ENCODE measurements at places on chromosomes 12 and 14. TPM values are rescaled to one million over a fixed set of nuclear protein-coding genes. Genes with fewer than 3 reads are reported as not detected.

DNA sequence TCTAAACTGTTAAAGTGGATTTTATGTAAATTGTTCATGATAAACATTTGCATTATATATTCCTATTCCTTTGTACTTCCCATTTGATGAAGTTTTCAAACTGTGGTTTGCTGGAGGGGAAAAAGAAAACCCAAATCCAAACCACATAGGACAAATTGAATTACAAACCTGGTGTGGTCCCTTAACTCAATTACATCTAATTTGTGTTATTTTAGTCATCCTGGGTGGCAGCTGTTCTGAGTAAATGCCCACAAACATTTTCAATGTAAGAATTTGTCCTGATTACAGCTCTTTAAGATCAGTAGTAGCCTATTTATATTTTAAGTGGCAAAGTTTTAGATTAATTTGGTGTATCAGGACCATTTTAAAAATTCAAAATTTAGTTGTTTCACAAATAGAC, 153.9 kb downstream of the RAD51B start:
- DNase-seq = no peak

DNA sequence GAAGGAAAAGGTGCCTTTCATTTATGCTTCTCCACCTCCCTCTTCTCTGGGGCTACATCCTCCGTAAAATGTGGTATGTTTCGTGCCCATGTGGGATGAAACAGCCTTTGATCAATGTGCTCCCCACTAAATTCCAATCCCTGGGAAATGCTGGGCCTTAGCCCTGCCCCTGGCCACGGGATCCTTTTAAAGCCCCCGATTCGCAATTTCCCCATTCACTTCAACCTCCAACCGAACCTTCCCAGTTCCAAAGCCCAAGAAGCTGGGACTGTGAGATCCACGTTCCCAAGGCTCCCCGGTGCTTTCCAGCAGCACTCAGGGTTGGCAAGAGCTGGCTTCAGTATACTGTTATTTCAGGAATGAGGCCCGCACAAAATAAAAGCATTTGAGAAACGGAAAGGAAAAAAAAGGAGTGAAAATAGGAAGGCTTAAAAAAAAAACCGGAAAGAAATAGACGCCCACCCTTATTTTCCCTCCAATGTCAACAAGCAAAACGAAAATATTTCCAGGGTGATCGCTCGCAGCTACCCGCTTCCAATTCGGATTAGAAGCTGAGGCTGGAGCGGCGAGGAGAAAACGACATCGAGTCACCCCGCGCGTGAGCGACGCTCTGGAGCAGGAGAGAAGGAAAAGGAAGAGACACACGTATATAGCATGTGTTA, 1.3 kb upstream of the FOXG1 start:
- DNase-seq = no peak

DNA sequence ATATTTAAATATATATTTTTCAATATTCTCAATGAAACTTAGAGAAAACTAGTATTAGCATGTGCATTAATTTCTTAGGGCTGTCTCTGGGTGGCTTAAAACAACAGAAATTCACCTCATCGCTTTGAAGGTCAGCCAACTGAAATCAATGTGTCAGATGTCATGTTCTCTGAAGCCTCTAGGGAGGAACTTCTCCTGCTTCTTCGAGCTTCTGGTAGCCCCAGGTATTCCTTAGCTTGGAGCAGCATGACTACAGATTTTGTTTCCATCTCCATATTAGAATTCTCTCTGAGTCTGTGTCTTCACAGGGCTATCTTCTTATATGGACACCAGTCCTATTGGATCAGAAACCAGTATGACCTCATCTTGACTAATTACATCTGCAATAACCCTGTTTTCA, 221.5 kb downstream of the PDZRN4 start:
- DNase-seq = no peak

- no peak for DNase-seq
These were observed 72.2 kb downstream of the PITPNM2 start for GRCh38 chr12:123078531-123079155.

GRCh38 chr14:20684662-20685456, 499 bp downstream of the RNASE4 start:
- peak; percentile 51 for DNase-seq

- DNase-seq = no peak
These were observed 49.8 kb downstream of the NUAK1 start for GRCh38 chr12:106088811-106089485.

- DNase-seq = no peak
These were observed 34.4 kb upstream of the NDUFA12 start for GRCh38 chr12:95037906-95038305.

GRCh38 chr14:75461303-75461702, 33.5 kb downstream of the JDP2 start:
- no peak for DNase-seq

DNA sequence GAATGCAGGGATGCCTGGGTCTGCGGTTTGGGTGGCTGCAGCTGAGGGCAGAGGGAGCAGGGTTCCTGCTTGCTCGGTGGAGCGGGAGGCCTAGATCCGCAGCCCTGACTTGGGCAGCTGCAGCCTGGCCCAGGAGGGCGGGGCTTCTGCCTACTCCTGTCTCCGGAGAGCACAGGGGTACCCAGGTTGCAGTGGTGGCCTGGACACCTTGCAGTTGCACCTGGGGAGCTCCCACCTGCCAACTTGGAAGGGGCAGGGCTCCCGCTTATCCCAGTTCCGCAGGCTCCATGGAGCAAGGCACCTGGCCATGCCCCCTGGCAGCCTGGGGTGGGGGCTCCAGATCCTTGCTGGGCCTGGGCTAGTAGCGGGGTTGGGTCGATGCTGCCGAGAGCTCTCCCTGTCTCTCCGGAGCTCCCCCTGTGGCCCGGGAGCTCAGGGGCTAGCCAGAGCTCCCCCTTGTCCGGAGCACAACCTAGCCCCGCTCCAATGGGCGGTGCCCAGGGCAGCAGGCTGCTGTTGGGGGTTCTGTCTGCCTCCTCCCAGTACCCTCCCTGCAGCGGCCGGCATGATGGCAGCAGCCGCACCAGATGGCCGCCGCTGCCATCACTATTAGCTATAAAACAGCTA, 136.4 kb downstream of the PTPRR start:
- no peak for DNase-seq

GRCh38 chr14:102047808-102048540, 38.9 kb downstream of the HSP90AA1 start:
- DNase-seq = no peak

DNA sequence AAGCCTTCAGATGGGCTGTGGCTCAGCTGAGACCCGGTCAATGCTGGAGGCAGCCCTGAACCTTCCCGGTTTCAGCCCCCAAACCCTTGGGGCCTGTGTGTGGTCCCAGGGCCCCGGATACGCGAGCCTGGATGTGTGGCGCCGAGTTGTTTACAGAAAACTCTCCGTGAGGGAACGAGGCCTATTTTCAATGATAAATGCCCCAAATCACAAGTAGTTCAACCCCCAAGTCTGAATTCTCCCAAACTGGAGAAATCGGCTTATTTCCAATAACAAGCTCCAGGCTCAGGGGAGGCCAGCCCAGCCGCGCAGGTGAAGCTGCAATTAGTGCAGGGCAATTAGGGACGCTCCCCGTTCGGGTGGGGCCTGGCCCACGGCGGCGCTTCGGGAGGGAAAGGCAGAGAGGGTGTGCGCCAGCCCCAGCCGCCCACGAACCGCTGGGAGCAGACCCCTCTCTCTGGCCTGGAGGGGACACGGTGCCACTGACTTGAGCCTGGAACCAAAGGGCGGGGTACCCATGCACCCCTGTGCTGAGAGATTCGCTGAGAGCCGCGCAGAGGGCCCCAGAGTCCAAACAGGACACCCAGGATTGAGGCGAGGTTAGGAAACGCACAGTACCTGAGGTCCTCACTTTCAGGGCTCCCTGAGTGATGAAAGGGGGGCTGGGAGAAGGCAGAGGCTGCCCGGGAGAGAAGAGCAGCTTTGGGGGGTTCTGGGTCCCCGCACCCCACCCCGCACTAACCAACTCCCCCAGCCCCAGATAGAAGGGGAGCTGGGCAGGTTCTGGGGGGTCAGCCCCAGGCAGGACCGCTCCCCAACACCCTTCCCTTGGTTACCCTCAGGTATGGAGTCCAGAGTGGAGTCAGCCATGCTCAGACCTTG, 14.2 kb upstream of the ANKRD9 start:
- no peak for DNase-seq

DNA sequence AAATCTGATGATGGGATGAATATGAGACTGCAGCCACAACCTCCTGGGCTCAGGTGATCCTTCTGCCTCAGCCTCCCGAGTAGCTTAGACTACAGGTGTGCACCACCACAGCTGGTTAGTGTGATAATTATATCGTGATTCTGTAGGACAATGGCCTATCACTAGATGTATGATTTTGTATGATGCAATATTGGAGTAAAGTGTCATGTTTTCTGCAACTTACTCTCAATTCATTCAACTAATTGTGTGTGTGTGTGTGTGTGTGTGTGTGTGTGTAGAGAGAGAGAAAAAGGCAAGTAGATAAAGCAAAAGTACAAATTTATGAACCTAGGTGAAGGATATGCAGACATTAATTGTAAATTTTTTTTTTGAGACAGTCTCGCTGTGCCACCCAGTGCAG, 10.7 kb downstream of the RAD52 start:
- no peak for DNase-seq

GRCh38 chr12:72366255-72366654, 94.1 kb downstream of the TRHDE start:
- DNase-seq = no peak

DNA sequence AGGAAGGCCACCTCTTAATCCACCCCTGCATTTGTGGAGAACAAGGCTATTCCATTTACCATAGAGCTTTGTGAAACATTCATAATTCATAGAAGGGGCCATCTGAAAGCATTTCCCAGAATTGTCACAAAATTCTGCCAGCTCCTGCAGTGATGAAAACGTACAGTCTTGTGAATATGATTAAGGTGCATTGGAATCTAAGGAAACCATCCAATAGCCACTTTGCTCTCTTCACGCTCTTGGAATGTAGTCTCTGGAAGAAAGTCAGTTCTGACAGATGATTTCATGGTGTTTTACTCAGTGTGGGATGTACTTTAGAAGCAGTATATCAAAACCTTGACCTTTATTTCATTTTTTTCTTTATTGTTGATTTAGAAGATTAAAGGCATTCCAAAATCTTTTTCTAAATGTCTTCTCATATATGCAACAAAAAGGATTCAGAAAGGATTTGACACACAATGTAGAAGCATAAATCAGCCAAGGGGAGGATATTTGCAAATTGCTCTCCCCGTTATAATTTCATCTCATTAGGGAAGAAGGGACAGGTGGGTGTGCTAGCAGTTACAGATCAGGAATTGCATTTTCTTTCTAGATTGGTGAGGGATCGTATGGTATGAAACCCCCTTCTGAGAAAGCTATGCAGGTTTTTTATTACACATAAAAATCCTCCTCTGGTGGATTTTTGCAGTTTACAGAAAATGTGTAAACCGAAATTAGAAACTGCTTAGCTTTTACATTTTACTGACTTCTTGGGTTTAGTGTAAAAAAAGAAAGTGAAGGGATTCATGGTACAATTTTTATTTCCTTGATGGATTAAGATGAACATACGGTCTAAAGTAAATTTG, 390.2 kb downstream of the LRIG3 start:
- DNase-seq = no peak

DNA sequence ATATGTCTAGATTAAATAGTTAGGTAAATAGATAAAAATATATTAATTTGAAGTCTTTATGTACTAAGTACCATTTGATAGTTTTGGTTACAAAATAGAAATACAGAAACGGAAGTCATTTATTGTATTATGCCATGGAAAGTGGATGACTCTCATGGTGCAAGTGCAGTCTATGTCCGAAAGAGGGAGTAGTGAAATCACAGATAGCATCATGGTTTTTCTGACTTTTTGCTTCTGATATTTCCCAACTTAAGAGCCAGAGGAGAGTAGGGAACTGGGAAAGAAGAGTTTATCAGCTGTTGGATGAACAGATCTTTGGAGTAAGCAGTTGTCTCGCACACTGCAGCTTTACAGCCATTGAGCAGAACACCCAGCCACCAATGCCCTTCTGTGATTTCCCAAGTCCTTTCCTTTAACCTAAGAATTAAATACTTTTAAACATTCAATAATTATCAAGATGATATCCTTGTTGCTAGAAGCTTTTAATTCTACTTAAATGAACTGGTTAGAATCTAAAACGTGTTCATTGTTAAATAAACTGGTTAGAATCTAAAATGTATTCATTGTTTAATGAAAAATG, 18.4 kb upstream of the SRGAP1 start:
- no peak for DNase-seq

C14orf132 gene
- 1.8 TPM for total RNA-seq

IPO4 gene
- 73.2 TPM for total RNA-seq

C12orf54 gene
- not detected for total RNA-seq

DTX1 gene
- total RNA-seq = 0.92 TPM

TAS2R9 gene
- not detected for total RNA-seq

PZP gene
- 0.46 TPM for total RNA-seq

TAS2R46 gene
- not detected for total RNA-seq

SLC5A8 gene
- not detected for total RNA-seq

BEGAIN gene
- total RNA-seq = not detected

LAG3 gene
- not detected for total RNA-seq

JPH4 gene
- total RNA-seq = not detected

NDRG2 gene
- total RNA-seq = 2,790 TPM

Measured in gastrocnemius medialis (tissue), 4 donors.